ENCODE measurements at places on chromosomes 6 and 20.

DNA sequence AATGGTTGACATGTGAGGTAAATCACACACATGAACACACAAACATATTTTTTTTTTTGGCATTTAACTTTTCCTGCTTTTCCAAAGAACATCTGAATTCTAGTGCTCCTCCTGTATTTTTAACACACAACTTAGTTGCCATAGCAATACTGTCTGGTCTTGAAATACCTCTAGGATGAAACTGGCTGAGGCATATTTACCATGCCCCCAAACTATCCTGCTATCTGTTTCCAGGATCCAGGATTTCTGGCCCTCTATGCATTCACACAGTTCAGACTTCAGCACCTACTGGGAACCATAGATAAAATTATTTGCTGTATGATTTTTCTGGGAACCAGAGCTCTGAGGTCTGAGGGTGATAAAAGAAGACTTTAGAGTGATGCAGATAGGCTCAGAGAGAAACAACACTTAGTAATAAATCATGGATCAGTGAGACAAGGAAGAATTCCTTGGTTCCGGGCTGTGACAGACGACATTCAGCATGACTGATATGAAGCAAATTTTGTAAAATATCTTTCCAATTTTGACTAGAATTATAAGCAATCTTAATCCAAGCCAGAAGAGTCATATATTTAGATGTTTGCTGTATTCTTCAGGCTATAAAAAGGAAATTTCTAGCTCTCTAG is 359.7 kb downstream of the BTBD9 start:
- DNase-seq = no peak

- DNase-seq = no peak
These were observed 7.0 kb upstream of the RNF217 start for GRCh38 chr6:124955108-124955856.

DNA sequence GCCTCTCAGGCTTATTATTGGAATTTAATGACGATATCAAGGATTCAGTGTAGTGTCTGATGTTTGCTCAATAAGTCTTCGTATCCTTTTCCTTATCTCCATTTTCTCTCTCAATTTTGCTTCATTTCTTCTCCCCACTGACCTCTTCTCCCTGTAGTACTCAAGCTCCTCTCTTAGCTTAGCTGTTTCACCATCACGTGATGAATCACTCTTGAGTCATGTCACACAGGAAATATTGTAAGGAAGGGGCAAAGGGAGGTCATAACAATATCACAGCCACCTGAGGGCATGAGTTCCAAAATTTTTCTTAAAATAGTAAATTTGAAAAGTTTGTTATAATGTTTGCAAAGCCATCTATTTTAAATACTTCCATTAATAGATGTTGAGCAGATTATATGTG is 392.2 kb upstream of the MARCKS start:
- DNase-seq = no peak

DNA sequence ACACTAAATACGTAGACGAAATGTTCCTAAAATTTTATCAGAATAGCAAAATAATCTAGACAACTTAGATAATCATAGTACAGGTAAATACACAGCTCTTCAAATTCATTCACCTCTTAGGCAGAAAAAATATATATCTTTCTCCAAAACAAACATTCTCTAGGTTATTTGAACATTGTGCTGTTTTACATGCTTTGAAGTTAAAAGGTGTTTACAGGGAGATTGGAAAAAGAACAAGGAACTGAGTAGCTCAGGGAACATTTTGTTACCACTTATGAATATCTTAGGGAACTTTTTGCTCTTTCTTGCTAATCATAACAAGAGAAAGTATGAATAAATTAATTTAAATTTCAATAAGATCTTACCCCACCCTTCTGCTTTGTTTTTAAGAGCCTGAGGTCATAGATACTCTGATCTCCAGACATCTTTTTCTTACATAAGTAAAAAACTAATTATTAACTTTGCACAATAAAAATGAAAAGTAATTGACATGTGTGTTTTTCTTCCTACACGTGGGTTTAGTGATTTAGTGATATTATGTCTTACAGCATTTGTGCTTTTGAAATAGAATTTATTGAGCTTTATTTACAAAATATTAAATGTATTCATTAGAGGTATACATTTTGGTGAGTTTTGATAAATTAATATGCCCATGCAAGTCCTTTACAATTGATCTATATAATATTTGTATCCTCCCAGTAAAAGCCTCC is 1141.4 kb upstream of the EYS start:
- no peak for DNase-seq

DNA sequence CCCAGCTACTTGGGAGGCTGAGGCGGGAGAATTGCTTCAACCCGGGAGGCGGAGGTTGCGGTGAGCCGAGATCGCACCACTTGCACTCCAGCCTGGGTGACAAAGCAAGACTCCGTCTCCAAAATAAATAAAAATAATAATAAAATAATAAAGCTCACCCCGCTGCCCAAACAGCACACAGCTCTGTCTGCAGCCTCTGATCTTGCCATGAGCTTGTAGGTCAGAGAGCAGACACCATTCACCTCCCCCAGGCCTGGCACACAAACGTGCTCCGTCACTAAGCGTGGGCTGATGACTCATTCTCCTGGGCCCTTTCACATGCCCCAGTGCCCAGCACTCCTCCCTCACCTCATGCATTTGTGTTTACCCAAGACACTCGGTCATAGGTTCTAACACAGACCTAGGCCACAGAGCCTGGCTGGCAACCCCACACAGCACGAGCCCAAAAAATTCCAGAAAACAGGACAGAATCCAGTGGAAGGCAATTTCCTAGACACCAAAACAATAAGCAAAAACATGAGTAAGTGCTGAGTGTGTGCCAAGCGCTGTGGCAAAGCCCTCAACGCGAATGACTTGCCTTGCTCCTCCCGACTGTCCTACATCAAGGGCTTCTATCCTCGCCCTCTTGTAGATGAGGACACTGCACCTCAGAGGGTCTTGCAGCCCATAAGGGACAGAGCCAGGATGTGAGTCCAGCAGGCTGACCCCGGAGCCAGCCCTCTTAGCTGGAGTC is 18.0 kb downstream of the ATP9A start:
- no peak for DNase-seq

GRCh38 chr6:4134841-4135664 is at the start of gene ECI2:
Gene ECI2 (minus strand): TSS chr6:4135575. CDS start chr6:4135560, 15 bp downstream.
- DNase-seq = peak; percentile 34

DNA sequence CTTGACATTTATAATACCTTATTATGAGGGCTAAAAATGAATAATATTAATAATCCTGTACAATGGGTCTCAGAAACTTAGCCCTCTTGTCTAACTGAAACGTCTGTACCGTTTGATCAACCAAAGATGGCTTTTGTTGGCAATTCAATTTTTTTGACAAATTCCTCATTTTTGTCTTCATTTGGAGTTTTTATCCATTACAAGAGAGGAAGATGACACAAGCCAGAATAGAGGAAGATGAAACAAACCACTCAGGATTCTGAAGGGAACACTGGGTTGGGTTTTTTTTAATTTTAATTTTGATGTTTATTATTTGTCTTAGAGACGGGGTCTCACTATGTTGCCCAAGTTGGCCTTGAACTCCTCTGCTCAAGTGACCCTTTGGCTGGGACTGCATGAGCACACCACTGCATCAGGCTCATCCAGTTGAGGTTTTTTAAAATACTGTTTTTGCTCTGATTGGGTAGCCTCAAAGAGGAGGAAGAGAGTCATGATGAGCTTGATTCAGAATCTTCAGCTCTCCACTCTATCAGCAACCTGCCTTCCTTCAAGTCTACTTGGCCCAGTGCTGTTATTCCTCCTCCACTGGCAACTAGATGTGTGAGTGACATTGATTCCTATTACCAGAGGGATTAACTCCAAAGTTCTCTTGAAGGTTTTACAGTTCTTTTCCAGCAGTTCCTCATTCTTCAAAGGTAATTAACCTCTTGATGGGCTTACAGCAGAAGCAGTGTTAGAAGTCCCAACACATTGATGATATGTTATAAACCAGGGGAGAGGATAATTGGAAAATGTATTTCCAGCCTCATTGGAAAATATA is 71.3 kb downstream of the ATXN1 start:
- no peak for DNase-seq

- DNase-seq = no peak
These were observed 88.8 kb downstream of the TAF4 start for GRCh38 chr20:61976644-61977418.

- no peak for DNase-seq
These were observed 27.9 kb upstream of the TBC1D7 start for GRCh38 chr6:13355999-13356785.

DNA sequence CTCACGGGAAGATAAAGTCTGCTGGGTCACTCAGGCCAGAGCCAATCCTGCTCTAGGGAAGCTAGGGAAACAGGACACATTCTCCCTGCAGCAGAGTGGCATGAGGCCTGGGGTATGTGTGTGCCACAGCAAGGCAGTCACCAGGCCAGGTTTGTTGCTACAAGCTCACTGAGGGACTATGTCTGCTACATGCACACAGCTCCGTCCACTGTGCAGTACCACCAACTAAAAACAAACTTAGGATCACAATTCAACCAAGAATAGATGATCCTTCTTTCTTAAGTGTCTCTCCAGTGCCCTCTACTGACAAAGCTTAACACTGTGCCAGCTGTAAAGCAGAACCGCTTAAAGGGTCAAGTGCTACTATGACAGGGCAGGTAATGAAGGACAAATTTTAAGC is 192.5 kb downstream of the PTPRK start:
- DNase-seq = no peak

GRCh38 chr20:33540427-33540826 is 50.5 kb downstream of the CBFA2T2 start:
- DNase-seq = no peak

GRCh38 chr20:62918831-62919230 is 7.5 kb downstream of the DIDO1 start:
- no peak for DNase-seq

- no peak for DNase-seq
These were observed 25.1 kb upstream of the FBXO30 start for GRCh38 chr6:145839653-145840052.

- no peak for DNase-seq
These were observed 9.6 kb upstream of the PLG start for GRCh38 chr6:160692369-160692959.

GRCh38 chr20:35281506-35282101 is 3.0 kb downstream of the EIF6 start:
- no peak for DNase-seq

- DNase-seq = no peak
These were observed 119.9 kb downstream of the FOXA2 start for GRCh38 chr20:22464312-22465003.

DNA sequence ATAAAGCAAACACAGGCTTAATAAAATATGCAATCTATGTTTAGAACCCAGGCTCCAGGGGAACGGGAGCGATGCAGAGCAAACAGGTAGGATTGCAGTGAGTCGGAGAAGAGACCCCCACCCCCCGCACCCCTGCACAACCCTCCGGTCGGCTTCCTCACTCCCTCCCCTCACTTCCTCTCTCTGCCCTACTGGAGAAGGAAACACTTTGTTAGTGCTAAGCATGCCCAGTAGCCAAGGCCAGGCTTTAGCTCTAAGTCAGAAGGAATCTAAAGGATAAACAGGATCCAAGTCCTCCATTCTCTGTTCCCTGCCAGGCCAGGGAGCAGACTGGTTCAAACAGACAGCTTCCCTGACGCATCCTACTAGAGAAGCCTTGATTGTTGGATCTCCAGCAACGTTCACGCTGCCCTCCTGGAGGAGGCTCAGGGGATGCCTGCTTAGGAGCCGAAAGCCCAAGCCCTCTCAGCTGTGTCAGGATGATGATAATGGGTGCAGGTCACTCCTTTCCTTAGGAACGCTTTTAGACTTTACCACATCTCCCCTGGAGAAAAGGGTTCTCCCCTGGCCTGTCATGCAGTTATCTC is 14.7 kb downstream of the FOXQ1 start:
- no peak for DNase-seq

DNA sequence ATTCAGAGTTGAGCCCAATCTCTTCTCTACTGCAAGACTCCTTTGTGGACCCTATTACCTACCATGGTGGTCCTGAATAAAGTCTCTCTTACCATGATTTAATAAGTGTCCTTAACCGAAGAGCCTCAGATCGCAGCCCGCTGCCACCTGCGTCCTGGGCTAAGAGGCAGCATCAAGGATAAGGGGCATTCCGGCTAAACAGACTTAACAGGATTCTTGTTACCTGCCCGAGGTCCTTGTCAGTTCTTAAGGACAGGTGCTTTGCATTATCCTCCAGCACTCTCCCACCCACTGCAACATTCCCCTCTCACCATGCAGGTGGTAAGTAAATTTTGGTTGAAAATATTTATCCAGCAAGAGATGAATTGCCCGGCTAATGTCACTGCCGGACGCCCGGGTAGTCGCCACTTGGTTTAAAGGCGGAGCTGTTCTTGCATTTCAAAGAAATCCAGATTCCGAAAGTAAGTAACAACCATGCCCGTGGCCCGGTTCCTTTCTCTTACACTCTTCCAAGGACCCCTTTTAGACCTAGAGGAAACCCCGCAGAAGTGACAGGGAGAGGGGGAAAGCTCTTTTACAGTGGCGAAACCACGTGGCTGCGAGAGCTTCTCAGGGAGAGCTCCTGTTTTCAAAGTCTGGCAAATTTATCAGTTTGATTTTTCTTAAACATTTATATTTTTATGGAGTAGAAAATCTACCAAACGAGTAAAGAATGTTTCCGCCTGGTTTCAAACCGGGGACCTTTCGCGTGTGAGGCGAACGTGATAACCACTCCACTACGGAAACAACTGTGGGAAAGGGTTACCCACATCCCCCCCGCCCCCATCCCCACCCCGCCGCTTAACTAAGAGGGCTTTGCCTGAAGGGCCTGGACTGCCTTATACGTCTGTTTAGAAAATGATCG is 41.9 kb upstream of the PRSS16 start:
- no peak for DNase-seq

DNA sequence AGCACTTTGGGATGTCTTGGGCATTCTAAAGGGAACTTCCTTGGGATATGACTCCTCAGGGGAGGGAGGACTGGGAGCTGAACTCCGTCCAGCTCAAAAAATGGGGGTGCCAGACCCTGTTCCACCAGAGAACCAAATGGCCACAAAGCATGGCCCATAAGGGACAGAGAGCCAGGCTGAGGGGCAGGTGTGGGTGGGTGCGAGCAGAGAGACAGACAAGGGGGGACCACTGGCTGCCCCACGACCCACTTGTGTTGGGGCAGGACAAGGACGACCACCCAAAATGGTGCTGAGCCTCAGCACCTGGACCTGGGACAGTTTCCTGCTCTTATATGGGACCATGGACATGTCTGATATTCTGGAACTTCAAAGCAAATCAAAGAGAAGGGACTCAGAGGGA is 148.2 kb upstream of the MLN start:
- DNase-seq = no peak

DNA sequence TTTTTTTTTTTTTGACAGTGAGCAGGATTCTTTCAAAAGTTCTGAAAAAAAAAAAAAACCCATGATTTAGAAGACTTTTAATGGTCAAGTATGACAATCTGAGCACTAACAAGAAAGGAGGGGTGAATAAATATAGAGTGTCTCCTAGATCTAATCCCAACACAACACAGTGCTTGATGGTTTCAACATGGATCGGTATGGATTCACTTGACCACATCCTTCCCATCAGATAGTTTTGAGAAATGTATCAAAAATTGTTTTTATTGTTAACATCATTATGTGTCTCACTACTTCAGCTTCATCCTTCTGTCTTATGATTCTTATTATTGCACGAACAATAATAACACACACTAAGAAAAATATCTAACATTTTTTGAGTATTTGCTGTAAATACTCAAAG is 21.0 kb downstream of the KIF13A start:
- no peak for DNase-seq
